ENCODE measurements at places on chromosomes 3 and 15.

DNA sequence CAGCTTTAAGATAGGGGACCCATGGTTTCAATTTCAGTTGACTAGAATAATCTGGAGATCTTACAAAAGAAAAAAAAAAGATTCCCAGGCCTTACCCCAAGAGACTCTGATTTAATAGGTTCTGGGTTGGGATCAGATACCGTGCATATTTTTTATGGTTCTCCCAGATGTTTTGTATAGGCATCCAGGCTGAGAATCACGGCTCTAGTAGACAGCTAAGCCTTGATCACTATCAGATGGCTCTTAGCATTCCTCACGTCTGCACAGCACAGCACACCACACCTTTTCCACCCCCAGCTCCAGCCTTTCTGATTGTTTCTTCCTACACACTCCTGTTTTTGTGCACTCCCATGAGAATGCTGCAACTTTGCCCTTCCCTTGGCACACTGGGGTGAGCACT is 40.8 kb downstream of the TMEM45A start:
- no peak for DNase-seq

- no peak for DNase-seq
These were observed 207.7 kb upstream of the TRIM42 start for GRCh38 chr3:140470211-140470610.

- DNase-seq = no peak
These were observed 64.5 kb downstream of the FLNB start for GRCh38 chr3:58072763-58073130.

DNA sequence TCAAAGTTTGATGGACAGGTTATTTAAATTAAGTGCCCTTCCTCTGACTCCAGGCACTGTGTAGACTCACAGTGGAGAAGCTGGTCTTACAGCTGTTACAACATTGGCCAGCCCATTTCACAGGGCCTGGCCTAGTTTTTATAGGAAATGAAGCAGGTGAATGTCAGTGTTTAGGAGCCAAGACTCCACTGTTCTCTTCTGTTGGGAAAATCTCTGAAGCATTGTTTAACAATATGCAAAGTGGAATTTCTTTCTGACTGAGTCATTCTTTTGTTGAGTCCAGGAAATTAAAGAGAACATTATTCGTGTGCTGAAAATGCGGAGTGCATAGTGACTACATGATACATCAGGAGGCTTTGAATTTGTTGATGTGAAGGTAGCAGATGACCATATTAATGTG is 64.7 kb downstream of the ARRDC4 start:
- DNase-seq = no peak

DNA sequence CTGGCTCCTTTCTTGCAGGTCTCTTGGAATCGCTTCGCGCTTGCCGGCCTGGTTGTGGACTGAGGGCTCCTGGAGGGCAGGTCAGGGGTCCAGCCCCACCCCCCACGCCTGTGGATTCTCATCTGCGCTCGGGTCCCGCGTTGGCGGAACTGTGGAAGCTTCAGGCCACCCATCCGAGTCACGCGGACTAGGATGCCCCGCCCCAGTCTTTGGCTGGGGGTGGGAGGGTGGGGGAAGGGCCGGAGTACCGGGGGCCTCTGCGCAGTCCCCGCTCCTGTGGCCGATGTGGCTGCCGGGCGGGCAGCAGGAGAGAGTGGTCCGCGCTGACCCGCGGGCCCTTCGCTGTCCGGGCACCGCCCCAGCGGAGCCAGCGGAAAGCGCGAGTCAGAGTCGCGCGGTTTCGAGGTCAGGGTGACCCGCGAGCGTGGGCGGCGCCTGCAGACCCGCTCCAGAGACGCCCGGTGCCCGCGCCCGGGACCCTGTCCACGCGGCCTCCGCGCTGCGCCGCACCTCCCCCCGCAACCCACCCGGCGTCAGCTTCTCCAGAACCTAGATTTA is 114.2 kb downstream of the KLF13 start:
- no peak for DNase-seq

- DNase-seq = no peak
These were observed 78.3 kb upstream of the ALDH1L1 start for GRCh38 chr3:126258670-126259069.

DNA sequence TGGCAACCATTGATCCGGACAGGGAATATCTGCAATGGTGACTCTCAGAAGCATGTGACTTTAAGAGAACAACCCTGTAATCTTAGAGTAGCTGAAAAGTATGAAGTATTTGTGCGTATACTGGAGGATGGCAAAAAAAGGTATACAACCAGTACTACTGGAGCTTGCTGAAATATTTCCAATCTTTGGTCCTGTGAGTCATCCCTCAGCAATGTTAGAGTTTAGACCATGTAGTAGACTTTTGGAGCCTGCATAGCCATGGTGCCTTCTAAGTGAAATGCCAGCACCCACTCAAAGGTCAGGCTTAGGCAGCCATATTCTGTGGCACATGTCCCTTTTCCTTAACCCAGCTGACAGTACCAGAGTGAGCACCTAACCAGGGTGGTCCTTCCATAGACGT is 429.4 kb downstream of the NTRK3 start:
- DNase-seq = no peak

DNA sequence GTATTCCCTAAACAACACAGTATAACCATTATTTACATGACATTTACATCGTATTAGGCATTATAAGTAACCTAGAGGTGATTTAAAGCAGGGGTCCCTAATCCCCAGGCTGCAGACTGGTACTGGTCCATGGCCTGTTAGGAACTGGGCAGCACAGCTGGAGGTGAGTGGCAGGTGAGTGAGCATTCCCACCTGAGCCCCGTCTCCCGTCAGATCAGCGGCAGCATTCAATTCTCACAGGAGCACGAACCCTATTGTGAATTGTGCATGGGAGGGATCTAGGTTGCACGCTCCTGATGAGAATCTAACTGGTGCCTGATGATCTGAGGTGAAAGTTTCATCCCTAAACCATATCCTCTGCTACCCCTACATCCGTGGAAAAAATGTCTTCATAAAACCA is 138.2 kb downstream of the ATP10A start:
- DNase-seq = no peak

DNA sequence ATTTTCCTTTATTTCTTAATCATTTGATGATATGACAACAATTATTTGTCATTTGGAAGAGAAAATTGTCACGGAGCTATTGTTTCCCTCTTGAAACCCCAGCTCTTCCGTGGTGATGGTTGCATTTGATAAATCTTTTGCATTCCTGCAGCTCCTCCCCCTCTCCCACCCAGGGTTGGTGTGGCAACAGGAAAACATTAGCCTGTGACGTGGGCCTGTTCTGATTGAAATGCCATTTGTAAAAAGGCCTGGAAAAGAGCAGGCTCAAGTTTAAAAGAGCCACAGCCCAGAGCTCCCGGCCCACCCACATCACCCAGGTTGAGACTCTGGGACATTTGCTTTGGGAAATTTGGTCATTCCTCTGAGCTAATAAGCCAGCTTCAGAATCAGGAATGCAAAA is 282.5 kb downstream of the RPLP1 start:
- no peak for DNase-seq

DNA sequence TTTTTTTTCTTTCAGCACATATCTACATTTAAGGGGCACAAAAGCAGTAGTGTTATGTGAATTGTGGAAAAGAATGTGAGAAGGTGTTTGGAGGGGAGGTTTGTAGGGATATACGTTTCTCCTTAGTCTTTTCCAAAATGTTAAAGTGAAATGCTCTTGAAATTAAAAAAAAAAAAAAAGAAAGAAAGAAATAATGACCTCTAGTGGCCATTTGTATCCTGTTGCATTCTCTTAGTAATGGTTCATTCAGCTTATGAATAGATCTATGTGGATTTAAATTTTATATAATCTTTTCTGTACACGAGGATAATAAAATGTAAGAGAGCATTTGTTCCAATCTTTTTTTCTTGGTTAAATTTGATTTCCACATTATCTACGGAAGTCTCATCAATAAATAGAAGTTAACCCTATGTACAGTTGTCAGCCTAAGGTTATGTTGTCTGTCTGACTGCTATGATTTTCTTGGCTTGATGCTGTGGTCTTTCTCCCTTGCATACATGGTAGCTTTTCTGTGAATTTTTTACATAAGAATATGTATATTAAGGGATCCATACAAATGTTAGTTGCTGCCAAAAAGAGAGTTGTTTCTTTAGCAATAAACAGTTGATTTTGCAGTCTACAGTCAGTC is 1.7 kb downstream of the P2RY13 start:
- DNase-seq = no peak

DNA sequence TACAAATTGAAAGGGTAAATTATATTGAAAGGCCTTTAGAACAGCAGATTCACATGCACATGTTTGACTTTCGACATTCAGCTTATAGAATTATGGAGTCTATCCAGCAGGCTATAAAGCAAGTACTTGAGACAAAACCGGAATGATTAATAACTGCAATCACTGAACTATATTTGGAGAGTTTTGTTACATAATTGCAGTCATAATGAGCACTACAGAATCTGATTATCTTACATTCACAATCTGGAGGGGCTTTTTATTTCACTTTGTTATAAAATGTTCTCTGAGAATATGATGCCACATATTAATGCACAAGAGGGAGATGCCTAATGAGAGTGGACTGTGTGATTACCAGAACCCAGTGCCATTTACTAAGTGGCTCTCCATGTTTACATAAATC is 64.3 kb downstream of the NSUN3 start:
- no peak for DNase-seq

DNA sequence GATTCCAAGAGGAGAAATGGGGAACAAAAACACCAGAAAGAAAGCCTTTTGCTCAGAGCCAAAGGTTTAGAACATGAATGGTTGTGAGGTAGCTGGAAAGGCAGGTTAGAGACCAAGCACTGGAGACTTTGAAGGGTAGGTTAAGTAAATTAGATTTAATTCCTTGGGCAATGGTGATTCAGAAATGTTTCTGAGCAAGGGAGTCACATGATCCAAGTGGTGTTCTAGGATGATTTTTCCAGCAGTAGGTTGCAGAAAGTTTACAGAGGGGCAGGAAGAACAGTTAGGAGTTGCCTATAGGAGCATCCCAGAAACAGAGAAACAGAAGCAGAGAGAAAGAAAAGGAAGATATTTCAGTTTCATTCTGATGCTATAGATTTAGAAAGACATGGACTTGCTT is 139.8 kb downstream of the WDR76 start:
- no peak for DNase-seq

DNA sequence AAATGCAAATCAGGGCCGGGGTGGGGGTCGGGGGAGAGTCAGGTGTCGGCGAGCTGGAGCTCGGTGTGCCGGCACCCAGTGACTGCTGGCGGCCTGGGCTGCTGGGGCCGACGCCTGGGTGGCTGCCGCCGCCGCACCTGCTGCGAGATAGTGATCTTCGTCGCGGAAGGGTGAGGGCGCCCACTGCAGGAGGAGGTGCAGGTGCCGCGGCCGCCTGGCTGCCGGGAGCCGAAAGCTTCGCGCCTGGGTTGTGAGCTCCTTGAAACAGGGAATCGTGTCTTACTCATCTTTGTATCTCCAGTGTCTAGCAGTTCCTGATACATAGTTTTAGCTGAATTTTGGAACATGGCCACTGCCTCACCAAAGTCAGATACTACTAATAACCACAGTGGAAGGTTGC is 64.0 kb upstream of the CPOX start:
- DNase-seq = no peak

- no peak for DNase-seq
These were observed 265.5 kb upstream of the ROPN1 start for GRCh38 chr3:124257336-124257864.

- no peak for DNase-seq
These were observed 17.1 kb upstream of the LZTFL1 start for GRCh38 chr3:45858809-45859543.

DNA sequence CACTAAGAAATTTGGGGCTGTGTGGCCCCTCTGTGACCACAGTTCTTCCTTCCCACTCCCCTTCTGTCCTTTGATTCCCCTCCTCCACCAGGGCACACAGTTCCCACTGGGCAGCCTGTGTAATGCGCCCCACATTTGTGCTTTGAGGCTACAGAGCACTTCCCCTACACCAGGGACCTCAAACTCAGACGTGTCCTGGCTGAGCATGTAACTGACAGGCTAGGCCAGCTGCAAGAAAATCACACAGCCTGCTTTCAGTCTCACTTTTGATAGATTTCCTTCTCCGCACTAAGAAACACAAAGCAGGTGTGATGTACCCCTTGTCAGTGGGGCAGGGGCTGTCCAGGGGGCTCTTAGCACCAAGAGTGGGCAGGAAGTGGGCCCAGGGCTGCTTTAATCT is 29.6 kb downstream of the PRKCD start:
- no peak for DNase-seq

GRCh38 chr15:90208356-90208755 is 7.2 kb downstream of the SEMA4B start:
- no peak for DNase-seq

DNA sequence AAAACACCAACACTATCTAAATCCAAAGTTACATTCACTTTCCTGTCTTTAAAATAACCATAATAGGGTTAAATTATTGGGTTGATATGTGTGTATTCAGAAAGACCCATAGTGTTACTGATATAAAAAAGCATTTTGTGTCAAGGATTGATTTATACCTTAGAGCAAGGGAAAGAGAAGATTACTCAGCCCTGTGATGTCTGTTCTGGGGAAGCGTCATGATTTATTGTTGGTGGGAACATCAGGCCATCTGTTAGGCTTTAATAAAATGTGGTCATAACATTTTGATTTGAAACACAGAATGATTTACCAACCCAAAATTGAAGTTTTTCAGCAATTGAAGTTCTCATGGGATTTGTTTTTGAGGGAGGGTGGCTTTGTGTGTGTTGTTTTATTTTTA is 33.2 kb downstream of the SIDT1 start:
- no peak for DNase-seq

GRCh38 chr3:112116748-112117186 is 16.3 kb downstream of the GCSAM start:
- no peak for DNase-seq

GRCh38 chr15:66630801-66631351 is 65.1 kb upstream of the LCTL start:
- no peak for DNase-seq

GRCh38 chr15:84924077-84924731 is 39.7 kb downstream of the SLC28A1 start:
- no peak for DNase-seq

DNA sequence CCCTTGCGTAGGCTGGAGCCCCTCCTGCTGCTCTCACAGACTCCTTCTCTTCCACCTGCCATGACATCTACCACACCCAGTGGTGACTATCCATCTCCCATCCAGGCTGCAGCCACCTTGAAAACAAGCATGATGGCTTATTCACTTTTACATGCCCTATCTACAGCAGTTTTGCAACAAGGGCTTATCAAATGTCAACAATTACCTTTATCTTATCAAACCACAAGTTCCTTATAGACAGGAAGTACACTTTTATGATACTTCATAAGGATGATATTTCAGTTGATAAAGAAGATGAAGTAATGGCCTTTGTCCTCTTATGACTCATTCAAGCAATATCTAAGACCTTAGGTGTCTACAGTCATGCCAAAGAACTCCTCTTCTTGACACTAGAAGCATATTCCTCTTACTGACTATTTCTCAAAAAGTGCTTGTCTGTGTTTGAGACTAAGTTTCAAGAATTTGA is 125.3 kb upstream of the SPRED1 start:
- DNase-seq = no peak
